Activated CD8-positive, alpha-beta memory T cell treated with anti-CD3 and anti-CD28 coated beads for 4 hours (primary cell): ENCODE measurements at places on chromosomes 3 and 15.

DNA sequence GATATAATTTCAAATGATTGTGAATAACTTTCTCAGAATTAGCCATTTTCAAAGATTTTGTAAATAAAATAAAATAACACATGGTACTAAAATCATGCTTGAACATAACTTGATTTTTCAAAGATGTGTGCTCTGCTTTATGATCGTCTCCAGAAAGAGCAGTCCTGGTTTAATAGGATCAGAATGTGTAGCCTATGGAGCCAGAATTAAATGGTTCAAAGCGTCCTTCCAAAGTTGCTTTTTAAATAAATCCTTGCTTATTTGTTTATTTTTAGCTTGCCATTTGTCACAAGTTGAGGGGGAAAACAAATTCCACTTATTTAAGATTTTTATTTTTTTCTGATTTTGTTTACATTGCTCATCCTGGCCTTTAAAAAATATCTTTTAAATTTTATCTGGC, 123.7 kb upstream of the SPRED1 start:
- DNase-seq = no peak

DNA sequence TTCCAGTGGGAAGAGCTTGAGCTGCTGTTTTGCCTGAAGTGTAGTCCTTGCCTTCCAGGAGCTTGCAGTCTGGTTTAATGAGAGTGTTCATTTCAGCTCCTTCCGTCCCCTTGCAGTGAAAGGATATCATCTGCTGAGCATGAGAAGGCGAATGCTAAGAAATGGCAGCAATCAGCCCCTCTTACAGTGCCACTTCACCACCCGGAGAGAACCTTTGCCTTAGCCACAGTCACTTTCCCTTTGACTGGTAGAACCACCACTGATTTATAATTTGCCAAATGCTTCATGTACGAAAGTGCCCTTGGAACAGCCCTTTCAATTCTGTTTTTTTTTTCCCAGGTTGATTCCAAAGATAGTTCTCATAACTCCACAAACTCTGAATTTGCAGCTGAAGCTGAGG, 11.5 kb downstream of the TATDN2 start:
- DNase-seq = no peak

- DNase-seq = no peak
These were observed 365.3 kb downstream of the MCTP2 start for GRCh38 chr15:94596707-94597106.

DNA sequence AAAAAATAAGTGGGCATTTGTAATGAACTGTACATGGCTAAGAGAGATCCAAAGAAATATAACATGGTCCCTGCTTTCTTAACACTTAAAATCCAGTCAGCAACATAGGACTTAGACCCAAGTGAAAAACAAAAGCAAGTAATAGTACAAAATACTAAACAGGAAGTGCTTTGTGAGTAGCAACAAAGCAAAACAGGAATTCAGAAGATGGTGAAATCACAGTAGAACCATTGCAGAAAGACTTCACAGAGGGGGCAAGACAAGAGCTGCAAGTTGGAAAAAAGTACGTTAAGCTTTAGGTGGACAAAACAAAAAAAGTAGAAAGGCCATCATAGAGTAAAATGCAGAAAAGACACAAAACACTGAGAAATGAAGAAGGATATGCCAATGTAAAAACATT, 116.0 kb downstream of the TBC1D5 start:
- no peak for DNase-seq

- no peak for DNase-seq
These were observed 3.1 kb upstream of the DLL4 start for GRCh38 chr15:40925863-40926658.

- no peak for DNase-seq
These were observed 143.6 kb upstream of the GRM7 start for GRCh38 chr3:6717026-6717943.

DNA sequence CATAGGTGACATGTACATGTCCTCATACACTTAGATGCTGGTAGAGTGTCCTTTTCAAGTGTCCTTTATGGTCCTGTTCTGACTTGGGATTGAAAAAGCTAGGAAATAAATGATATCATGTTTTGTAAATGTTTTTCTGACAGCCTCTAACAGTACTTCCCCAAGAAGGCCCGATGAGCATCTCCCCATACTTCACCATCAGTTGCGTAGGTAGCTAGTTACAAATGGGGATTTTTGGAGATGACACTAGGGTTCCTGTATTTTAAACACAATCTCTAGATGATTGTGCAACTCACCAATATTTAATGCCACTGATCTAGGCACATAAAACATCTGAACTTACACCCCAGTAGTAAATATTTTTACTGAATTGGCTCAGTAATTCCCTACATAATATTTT, 27.8 kb downstream of the SLC25A26 start:
- no peak for DNase-seq

- DNase-seq = no peak
These were observed 54.8 kb upstream of the MYO5C start for GRCh38 chr15:52350423-52350822.

DNA sequence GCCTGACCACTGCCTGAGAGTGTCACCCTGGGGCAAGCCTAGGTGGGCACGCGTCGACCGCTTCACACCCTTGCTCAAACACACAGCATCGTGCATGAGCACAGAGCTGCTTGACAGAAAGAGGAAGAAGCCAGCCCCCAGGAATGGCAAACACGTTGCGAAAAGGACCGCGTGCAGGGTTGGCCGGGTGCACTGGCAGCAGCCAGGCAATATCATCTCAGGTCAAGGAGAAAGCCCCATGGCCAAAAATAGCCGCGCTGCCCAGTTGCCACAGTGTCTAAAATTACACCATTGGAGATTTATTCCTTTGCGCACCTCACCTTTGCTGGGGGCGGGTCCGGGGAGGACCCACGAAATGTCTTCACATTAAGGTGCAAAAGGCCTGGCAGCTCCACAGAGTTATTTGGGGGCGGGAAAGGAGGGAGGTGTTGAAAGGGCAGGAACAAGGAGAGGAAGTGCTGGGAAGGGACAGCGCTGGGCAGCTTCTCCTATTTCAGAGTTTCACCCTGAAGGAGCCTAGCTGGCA, 44.7 kb upstream of the NR2F2 start:
- DNase-seq = no peak

DNA sequence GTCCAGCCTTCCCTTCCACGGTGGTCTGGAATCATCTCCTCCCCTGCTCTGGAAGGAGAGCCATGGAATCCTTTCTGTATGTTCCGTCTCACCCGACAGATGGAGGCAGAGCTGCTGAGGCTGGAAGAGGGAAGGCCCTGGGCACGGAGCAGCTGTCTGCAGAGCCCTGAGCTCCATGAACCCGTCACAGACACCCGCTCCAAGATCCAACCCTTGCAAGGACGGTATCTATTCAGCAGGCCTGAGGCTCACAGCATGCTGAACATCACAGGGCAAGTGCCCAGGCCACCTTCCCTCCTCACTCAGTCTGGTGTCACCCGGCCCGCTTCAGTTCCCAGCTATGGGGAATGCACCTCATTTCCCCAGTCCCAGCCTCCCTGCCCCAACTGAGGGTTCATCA, 103.9 kb downstream of the LRIG1 start:
- no peak for DNase-seq
